ENCODE measurements at places on chromosomes 12 and 14.

- peak; percentile 87 for DNase-seq
These were observed at the start of gene ACACB for GRCh38 chr12:109115758-109116610. Gene ACACB, plus strand, starts transcription at chr12:109116587. Its CDS starts 22,819 bp downstream, at chr12:109139406.

GRCh38 chr12:64102339-64102738 is 119.8 kb downstream of the KICS2 start:
- DNase-seq = no peak

- no peak for DNase-seq
These were observed 248.4 kb upstream of the CCDC196 start for GRCh38 chr14:66237741-66238140.

DNA sequence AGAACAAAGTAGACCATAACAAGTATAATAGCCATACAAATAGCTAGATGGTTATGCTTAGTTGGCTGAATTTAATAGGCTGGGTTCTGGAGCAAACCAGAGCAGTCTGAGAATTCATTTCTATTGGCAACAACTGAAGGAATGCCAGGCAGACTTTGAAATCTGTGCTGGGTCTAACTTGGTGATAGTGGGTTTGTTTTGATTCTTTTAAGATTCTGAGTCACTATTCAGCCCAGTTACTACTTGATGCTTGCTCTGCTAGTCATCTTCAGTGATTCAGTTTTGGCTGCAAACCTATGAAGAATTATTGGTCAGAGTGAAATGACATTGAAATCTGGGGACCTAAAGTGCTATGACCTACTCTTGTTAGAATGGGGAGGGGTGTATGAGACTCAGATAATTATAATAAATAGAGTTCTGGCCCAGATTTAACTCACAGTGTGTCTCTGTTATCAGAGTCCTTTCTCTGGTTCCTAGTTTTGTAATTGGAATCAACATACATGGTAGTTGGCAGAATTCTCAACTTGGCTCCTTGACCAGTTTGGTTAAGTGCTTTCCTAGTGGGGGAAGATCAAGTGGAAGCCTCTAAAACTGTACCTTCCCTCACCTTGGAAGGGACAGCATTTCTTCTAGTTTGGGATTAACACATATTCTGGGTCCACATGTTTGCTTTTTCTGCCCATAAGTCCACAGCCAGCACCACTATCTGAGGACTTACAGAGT is 43.5 kb downstream of the MNAT1 start:
- DNase-seq = no peak

GRCh38 chr12:80966001-80966400 is 28.3 kb upstream of the LIN7A start:
- no peak for DNase-seq

- no peak for DNase-seq
These were observed 930.6 kb upstream of the TMEM132C start for GRCh38 chr12:127336416-127336815.

- DNase-seq = no peak
These were observed 42.1 kb downstream of the B4GALNT3 start for GRCh38 chr12:501722-502447.

DNA sequence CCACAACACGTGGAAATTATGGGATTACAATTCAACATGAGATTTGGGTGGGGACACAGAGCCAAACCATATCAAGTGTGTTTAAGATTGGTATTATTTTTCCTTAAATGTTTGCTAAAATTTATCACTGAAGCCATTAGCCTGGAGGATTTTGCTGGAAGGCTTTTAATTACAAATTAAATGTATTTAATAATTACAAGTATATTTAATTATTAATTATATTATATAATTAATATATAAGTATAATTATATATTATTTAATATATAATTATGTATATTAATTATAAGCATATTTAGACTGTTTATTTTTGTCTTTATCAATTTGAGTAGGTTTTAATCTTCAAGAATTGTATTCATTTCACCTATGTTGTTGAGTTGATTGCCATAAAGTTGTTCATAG is 427.4 kb upstream of the FLRT2 start:
- DNase-seq = no peak

DNA sequence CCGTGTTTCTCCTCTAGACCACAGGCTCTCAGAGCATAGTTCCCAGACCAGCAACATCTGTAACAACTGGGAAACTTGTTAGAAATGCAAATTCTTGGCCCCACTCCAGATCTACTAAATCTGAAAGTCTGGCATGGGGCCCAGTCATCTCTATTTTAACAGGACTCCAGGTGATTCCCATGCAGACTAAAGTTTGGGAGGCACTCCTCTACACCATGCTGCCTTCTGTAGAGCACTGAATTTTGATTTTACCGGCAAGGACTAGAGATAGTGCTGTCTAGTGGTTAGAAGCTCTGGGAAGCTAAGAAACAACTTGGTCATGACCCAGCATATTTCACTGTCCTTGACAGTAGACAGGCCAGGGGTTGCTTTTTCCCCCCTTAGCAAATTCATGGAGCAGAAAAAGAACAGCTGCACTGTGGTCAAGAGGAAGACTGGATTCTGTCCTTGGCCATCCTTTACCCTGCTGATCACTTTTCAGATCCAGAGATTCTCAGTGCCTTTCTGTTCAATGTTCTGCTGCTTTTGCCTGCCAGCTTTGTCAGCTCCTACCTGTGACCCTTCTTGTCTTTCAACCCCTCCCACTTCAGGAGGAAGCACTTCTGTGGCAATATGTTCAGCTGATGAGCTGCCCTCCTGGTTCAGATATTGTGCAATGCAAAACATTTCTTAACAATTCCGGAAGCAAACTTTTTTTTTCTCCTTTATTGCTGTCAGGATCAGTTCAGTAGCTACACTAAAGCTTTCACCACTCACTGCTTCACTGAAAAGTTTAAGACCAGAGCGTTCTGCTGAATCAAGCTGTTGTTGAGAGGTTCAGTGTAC is 133.8 kb upstream of the NUDT4 start:
- peak; percentile 84 for DNase-seq

- DNase-seq = no peak
These were observed 117.9 kb upstream of the SFSWAP start for GRCh38 chr12:131592972-131593371.

- no peak for DNase-seq
These were observed 41.2 kb downstream of the KANSL2 start for GRCh38 chr12:48640854-48641253.

DNA sequence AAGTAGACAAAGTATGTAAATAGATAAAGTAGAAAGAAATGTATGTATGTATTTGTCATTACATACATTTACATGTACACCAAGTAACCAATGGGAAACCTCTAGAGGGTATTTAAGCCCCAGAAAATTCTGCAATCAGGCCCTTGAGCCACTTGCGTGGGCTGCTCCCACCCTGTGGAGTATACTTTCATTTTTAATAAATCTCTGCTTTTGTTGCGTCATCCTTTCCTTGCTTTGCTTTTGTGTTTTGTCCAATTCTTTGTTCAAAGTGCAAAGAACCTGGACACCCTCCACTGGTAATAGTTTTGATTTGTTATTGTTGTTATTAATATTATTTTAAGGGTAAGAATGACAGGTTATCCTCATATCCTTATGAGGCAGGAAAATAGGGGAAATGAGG is 21.8 kb downstream of the CAPS2 start:
- no peak for DNase-seq

DNA sequence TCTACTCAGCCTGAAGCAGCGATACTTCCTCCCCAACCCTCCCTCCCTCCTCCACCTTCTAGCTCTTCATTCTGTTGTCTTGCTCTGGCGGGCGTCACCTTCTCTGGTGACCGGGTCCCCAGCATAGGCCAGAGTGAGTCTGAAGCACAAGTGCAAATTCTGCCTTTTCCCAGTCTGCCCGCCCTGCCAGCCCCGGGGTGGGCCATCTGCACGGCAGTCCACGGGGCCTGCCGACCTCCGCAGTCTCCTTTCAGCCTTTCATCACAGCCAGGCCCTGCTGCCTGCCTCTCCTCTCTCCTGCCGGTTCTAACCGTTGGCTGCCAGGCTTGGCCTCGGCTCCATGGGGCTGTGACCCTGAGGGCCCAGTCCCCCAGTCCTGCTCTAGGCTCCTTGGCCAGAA is 58.7 kb downstream of the TESC start:
- DNase-seq = no peak

DNA sequence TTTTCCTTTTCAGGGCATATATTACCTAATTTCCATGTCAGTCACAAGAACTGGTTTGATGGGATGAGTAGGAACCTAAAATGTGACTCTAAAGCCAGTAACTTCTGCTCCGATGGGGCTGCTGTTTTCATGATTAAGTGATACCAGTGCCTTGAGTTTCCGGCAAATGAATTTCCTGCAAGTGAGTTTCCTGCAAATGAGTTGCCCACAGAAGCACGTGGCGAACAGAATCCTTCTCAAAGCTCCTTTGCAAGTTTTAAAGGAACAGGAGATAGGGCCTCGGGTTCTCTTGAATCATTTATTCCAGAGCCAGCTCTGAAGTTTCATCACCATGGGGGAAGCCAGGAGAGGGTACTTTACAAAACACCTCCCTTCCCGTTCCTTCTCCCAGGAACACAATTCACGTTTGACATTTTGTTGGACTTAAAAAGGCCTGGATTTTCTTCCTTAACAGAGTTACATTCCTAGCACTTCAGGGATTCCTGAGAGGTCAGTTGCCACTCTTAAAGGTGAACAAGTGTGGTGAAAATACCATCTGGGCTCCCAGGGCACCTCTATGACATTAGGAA is 2.2 kb upstream of the PPTC7 start:
- peak; percentile 84 for DNase-seq

GRCh38 chr12:56954958-56955355 is 2.5 kb downstream of the RDH16 start:
- no peak for DNase-seq

GRCh38 chr14:36424478-36425102 is 95.4 kb downstream of the NKX2-1 start:
- DNase-seq = no peak

- peak; percentile 56 for DNase-seq
These were observed 73.6 kb downstream of the TESC start for GRCh38 chr12:117025481-117026151.

DNA sequence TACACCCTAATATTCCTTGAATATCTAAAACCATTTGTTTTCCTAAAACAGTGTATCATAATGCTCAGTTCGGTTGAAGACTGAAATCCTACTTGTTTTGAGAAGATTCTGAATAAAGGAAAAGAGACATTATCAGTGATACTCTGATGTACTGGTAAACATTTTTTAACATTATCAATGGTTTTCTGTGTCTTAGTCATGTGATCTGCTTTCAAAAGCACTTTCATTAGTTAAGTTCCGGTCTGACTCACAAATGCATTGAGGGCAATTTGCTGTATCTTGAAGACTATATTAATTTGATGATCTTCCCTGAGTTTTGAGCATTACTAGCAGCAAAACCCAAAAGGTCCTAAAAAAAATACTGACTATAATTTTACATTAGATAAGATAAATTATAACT is 145.6 kb downstream of the PRKD1 start:
- DNase-seq = no peak

DNA sequence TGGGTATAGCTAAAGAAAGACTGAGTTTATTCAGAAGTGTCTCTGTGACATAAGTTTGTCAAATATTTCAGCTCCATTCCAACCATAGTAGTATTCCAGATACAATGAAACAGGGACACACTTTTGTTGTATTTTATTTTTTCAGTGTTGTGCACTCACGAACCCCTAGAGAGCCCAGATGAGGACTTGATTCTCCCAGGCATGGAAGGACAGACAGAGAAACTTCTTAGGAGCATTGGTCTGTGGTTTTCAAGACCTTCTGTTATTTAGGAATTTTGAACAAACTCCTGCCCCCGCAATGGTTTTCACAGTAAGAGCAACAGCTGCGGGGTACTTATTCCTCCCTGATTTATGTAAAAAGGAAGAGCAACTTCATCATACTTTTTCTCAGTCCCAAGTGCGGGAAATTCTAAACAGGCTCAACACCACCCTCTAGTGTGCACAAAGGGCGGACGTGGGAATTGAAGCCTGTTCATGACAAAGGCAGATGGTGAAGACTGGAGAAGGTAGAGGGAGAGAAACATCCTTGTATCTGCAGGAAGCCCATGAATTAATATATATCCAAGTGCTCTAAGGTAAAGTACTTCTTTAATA is 147.6 kb downstream of the PAH start:
- peak; percentile 71 for DNase-seq

GRCh38 chr12:131942671-131943070 is 7.1 kb upstream of the EP400 start:
- DNase-seq = no peak

DNA sequence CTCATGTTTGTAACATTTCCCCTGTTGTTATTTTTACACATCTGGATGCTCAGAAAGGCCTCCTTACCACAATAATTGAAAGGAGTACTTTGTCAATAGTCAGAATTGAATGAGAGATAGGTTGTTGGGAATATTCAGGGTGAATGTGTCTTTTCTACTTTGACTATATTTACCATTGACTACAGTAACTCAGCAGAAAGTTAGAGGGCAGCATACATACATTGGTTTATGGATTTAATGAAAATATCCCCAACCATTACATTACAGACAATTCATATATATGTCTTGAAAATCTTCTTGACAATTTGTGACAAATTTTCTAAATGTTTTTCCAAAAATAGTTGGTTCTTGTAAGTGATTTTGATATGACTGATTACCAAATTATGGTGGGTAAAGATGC is 97.7 kb downstream of the NTS start:
- peak; percentile 10 for DNase-seq

- DNase-seq = no peak
These were observed 52.1 kb upstream of the ATP2B1 start for GRCh38 chr12:89760783-89761182.

DNA sequence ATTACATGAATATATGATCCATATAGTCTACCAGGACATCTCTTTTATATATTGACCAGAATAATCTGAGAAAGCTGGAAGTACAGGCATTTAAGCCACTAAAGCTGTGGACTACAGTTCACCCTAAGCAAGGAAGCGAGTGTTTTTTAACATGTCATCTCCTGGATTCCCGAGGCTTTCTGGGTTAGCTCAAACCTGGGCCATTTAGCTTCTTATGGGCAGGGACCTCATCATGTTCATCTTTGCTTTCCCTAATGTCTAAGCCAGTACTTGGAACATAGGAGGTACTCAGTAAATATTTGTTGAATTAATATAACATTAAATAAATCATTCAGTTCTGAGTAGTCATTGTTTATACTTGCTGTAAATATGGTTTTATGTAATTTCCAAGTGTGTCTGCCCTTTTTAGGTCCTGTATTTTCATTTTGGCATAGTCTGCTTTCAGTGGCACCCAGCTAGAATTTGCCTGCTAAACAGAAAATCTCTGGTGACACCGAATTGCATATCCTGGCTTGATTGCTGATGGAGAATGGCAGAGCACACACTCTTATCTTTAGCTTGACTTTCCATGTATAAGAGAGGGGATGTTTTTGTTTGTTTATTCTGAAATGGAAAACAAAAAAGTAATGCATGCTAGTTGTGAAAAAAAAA is 344.5 kb downstream of the ZFP36L1 start:
- no peak for DNase-seq

DNA sequence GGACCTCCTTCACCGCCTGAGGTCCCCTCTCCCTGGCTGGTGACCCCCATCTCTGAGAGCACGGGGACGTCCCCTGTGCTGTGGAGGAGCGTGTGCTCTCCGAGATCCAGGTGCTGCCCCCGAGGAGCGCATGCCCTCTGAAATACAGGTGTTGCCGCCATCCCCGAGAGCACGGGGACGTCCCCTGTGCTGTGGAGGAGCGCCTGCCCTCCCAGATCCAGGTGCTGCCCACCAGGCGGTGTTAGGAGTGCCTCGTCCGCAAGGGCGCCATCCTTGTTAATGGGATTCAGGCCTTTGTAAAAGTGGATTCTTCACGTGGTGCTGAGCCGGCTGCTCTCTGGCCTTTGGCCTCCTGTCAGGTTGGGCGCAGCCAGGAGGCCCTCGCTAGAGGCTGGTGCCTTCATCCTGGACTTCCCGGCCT is 10.1 kb downstream of the NOC4L start:
- DNase-seq = no peak

All from Kasumi-1 (cell line).